ENCODE measurements at places on chromosomes 7 and 10.

GRCh38 chr7:68718097-68718551 lies 880.2 kb upstream of the AUTS2 start:
- no peak for DNase-seq

DNA sequence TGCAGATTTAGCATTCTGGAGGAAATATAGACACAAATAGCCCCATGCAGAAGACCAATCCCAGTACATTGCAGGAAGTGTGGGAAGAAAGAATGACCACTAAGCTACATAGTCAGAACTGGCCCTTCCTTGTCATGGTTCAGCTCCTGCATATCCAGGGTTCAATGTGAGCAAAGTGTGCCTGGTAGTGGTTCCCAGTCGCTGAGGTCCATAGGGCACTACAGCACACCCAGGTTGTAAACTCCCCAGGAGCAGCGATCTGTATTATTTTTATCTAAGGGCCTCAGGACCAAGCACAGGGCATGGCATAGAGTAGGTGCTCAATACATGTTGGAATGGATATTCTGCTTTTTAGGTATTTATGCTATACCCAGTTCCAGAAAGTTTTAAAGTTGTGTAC lies 114.4 kb downstream of the RTKN2 start:
- DNase-seq: no peak

- DNase-seq: no peak
These were observed 160.2 kb downstream of the BICC1 start for GRCh38 chr10:58672845-58673244.

DNA sequence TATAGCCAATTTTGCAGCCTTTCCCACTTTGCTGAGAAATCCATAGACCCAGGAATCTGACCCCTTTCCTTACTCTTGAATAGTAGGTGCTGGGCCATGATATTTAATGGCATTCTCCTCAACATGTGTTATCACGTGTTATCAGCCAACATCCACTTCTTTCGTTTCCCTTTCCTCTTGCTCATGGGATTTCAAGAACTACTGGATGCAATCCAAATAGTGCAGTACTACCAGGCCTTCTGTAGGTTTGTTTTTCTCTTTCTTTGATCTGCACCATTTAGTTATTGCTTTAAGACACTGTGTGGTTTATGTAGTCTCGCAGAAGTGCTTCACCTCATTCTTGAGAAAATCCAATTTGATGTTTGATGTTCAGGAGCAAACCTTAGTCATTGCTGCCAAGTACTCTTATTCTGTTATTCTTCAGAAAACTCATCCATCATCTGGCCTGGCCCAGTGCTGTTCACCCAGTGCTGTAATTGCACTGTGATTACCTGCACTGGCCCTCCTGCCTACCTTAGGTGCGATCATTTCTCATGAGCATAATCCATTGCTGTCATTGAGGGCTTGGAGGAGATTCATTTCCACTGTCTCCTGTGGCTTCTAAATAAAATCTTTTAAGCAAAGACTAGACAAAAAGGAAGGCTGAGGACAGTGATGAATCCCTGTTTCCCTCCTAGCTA lies 315.3 kb downstream of the BMPER start:
- no peak for DNase-seq

- DNase-seq: peak; percentile 40
These were observed 150.4 kb upstream of the PRPS1L1 start for GRCh38 chr7:18177815-18178660.

- DNase-seq: no peak
These were observed 36.6 kb upstream of the BHLHA15 start for GRCh38 chr7:98174334-98175259.

DNA sequence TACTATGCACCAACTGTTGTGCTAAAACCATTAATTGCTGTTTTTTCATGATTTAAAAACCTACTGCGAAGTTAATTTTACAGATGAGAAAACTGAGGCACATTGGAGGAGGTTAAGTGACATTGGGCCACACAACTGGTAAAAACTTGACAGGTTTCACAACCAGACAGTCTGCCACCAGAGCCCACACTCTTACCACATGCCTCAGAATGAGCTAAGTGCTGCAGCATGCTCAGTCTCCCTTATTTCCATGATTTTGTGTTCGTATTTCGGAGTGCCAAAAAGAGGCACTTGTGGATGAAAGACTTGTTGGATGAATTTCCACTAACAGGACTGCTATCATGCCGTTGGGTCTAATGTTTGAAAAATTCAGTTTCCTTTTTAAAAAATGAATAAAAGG lies 77.4 kb downstream of the PCLO start:
- DNase-seq: no peak

DNA sequence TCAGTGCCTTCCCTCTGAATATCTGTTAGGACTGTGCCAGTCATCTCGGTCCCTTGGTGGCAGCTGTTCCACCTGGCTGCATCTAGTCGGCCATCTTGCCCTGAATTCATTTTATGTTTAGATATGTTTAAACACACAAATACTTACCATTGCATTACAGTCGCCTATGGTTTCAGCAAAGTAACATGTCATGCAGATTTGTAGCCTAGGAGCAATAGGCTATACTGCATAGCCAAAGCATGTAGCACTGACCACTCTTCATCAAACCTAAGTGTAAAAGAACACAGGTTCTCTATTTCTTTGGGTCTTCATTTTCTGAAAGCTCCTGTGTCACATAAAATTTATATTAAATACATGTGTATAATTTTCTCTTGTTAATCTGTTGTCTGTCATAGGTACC lies 118.9 kb upstream of the THSD7A start:
- no peak for DNase-seq

GRCh38 chr7:152931633-152932032 lies 172.1 kb downstream of the ACTR3B start:
- no peak for DNase-seq

DNA sequence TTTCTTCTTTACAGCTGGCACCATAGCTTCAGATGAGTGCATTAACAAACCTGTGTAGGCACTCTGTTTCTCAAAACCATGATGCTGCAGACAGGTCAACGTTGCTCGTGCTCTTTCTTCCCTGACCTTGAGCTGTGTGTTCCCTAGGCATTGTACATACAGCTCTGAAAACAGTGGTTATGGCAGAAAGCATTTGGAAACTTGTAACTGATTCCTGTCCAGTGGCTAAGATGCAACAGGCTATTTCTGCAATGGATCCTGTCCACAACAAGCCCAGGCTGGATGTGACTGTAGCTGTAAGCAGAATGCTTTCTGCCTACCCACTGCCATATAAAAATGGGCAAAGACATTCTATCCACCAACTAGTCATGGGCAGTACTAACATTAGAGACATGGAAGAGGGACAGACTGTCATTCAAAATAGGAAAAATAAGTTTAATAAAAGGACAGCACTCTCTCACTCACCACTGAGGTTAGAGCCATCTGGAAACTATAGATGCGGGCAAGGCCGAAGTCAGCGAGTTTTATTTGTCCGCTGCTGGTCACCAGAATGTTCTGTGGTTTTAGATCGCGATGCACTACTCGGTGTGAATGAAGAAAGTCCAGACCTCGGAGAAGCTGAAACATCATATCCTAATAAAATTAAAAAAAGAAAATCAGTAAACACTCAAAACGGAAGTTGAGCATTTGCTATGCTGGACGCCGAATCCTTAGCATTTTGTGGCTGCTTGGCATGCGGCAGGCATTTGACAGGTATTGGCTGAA lies 111.0 kb downstream of the CDK6 start:
- DNase-seq: no peak

- DNase-seq: no peak
These were observed 35.5 kb upstream of the C1GALT1 start for GRCh38 chr7:7146837-7147236.

GRCh38 chr7:147524726-147525250 lies 1065.8 kb upstream of the C7orf33 start:
- DNase-seq: no peak

GRCh38 chr10:77973276-77973675 lies 46.7 kb upstream of the DLG5 start:
- no peak for DNase-seq

- DNase-seq: peak; percentile 4
These were observed 285.4 kb downstream of the GPR37 start for GRCh38 chr7:124480036-124480820.

DNA sequence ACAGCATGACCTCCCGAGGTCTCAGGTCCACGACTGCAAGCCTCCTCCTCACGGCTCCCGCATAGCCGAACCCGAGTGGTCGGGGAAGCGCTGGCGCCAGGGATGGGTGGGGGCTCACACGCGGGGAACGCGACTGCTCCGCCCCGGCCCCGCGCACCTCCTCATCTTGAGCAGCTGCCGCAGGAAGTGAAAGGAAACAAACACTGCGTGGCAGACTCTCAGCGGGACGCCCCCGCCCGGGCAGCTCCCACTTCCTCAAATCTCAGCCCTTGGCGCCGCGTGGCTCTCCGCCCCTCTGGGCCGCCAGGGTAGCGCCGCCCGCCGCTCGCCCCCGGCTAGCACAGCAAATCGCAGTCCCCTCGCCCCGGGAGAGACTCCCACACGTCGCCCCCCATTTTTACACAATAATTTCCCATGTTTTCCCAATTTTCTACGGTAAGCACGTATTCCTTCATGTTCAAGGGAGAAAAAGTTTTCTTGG lies at the start of gene TMEM243:
TSS of gene TMEM243 (minus strand) at position 188 of the 481 bp plus-strand sequence. CDS start 229 bp downstream, outside the sequence.
- peak; percentile 82 for DNase-seq

GRCh38 chr10:43708262-43708661 lies 59.6 kb upstream of the ZNF32 start:
- no peak for DNase-seq

DNA sequence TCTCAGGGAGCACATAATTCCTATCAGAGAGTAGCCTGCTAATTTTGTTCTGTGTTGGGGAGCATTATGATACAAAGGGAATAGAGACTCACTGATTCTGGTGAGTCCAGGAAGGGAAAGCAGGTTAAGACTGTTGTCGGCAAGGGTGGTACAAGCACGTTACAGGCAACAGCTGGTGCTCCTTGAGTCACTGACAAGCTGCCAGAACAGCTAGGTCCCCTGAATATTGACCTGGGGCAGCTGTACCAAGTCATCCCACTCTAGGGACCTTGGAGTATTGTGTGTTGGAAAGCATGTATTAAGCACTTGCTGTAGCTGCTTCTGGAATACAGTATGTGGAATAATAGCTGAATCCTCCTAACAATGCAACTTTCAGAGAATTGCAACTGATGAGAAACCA lies 37.0 kb upstream of the GLCCI1 start:
- no peak for DNase-seq

- peak; percentile 49 for DNase-seq
These were observed 4.5 kb downstream of the HNRNPA2B1 start for GRCh38 chr7:26195867-26196657.

DNA sequence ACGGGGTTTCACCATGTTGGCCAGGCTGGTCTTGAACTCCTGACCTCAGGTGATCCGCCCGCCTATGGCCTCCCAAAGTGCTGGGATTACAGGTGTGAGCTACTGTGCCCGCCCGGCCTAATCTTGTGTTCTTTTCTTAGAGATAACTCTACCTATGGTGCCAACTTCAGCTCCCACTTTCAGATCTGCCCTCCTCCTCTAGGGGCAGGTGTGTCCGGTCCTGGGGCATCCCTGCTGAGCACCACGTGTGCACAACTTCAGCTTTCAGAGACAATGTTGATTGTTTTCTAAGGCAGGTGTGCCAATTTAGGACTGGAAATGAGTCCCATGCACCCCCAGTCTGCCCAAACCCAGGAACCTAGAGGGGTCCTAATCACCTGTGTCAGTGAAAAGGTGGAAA lies 18.5 kb upstream of the FXYD4 start:
- no peak for DNase-seq

DNA sequence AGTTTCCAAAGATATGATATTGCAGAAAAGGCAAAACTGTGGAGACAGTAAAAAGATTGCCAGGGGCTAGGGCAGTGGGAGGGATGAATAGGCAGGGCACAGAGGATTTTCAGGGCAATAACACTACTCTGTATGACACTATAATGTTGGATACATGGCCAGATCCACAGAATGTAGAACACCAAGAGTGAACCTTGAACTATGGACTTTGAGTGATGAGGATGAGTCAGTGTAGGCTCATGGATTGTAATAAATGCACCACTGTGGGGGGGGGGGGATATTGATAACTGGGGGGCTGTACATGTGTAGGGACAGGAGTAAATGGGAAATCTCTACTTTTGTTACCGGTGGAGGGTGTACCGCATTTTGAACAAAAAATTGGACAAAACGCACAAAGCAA lies 77.4 kb downstream of the ALOX5 start:
- DNase-seq: no peak

DNA sequence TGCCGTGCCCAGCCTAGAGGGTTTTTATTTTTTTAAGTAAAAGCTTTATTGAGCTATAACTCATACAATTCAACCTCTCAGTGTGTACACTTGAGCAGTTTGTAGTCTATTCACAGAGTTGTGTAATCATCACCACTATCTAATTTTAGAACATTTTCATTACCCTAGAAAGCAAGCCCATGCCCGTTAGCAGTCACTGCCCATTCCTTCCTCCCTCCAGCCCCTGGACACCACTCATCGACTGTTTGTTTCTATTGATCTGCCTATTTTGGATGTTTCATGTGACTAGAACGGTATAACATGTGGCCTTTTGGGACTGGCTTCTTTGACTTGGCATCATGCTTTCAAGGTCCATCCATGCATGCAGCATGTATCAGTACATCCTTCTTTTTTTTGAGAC lies 25.7 kb upstream of the SEC61A2 start:
- no peak for DNase-seq

DNA sequence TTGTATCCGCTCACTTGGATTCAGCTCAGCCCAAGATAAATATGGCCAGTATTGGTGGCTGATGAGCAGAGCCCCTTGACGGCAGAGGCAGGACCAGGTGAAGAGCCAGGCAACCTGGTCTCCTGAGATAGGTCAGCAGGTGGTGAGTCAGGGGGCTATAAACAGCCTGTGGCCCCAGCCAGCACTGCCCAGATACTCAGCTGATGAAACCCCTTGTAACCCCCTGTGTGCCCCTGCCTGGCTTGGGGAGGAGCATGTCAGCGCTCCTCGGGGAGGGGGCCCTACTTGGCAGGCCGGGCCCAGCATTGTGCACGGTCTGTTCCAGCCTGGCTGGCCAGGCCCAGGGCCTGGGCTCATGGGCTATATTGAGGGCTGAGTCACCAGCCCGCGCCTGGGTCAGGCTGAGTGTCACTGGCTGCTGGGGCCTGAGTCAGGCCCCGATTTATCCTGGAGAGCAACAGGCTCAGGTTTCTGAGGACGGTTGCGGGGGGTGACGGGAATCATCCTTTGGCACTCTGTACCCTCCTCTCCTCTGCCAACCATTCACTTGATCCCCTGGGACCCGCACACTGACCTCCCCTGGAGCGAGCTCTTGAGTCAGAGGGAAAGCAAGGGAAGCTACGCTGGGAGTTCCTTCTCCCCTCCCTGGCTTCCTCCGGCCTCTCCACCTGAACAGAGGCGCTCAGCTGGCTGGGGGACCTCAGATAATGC lies 2.8 kb upstream of the FLNC start:
- no peak for DNase-seq

GRCh38 chr7:69676247-69676646 lies 78.0 kb downstream of the AUTS2 start:
- no peak for DNase-seq
